ENCODE measurements at places on chromosomes 7 and 10.

DNA sequence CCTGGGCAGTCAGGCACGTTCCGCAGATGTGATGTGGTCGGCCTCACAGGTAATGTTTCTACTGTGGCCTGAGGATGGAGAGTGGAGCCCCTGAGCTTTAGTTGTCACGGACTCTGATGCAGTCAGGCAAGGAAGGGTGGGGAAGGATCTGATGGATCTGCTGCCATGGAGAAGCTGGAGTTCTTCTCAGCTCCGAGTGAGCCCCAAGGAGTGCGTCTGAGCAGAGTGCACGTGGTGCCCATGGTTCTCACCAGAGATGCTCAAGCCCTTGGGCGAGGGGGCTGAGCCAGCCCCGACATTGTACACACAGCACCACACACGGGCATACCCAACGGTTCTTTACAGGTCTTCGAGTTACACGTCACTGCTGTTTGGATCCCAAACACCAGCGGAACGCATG lies 192.5 kb downstream of the EBF3 start:
- DNase-seq = no peak

DNA sequence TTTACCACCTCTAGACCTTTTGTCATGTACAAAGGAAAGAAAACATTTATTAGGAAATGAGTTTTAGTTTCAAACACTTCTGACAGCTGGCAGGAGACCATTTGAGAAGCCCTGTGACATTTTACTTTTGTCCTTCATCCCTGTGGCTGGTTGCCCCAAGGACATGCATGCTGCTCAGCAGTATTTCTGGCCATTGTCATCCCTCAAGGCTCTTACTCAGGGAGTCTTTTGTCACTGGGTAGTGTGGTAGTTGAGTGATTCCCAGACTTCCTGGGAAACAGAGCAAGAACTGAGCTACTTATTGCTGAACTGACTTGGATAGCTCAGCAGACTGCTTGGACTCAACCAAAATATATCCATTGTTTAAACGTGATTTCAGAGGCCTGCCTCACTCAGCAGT lies 142.8 kb downstream of the LRRC4 start:
- no peak for DNase-seq

- no peak for DNase-seq
Measured at GRCh38 chr10:836782-837181, 94.7 kb downstream of the LARP4B start.

- DNase-seq = no peak
Measured at GRCh38 chr10:121154846-121155245, 303.7 kb downstream of the WDR11 start.

DNA sequence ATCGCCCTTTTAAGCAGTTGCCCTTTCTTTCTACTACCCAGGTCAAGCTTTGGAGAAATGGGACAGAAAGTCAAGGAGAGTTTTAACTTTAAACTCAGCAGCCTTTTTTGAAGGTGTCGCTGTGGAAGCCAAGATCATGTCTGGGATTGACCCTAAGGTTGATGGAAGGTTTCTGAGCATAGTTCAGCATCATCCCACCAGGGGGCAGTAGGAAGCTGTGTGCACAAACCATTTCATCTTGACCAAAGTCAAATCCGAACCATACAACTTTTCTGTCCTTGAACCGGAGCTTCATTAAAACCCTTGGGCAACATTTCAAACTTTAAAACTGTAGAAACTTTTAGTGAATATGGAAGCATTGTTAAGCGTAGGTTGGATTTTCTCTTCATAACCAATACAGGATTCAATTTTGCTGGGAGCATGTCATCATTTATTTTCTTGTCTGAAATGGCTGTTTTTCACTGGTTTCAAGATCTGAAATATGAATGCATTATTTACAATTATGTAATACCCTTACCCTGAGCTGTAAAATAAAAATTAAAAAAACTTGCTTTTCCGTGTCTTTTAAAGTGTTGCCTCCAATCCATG lies 214.4 kb upstream of the KIAA1217 start:
- DNase-seq = peak; percentile 70

DNA sequence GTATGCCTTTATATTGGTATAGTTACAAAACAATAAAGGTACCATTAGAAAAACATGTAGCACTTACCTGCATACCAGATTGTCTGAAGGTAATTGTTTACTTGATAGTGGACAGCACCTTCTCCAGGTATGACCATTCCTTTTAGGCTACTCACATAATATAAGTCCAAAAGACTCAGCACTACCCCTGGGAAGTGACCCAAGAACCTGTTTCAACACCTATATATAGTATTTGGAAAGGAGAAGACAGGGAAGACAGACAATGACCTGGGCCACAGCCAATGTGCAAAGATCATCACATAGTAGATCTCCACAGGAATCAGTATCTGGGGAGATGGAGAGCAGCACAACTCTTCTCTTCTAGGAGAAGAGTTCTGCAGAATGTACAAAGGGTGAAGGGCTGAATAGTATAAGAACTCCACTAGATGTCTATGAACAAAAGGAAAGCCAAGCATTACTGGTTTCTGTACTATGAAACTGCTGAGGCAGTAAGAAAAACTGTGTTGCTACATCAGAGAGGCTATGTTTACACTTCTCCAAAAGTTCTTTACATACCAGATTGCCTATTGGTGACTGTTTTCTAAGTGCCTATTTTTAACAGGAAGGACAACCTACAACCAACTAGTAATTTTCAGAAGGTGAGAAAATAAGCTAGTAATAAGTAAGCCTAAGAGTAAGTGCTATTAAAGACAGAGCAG lies 159.2 kb downstream of the BTAF1 start:
- DNase-seq = no peak

DNA sequence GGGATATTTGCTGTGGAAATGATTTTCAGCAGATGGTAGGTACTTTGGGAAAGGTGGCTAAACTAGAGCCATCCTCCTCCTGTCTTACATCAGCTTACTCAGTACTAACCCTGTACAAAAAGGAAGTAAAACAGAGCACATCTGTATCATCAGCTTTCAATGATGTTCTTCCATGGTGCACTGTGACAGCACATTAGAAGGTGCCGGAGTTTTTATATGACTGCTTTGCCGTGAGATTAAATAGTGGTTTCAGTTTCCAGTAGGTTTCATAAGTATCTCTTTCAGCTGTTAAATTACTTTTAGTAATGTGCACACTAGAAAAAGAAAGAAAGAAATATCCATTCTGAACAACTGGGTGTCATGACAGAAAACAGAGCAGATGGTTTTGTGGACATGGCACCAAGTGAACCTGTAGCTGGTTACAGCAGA lies 86.5 kb downstream of the ARID5B start:
- no peak for DNase-seq

DNA sequence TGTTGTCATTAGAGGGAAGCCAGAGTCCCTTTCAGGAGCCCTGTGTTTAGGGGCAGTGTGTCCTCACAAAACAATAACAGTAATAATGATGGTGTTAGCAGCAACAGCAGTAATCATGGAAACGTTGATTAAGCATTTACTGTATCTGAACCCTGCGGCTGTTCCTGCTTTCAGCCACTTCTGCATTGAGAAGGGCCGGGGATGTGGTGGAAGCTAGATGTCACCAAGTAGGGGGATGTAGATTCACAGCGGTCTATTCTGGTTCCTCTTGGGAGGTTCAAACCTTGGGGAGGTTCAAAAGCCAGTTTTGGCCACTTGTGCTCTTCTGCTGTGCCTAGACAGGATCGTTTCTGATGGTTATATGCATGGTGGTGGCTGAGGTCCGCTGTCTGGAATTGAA lies 44.8 kb downstream of the PRPF18 start:
- DNase-seq = no peak

GRCh38 chr7:83879063-83879462 lies 230.1 kb upstream of the SEMA3E start:
- DNase-seq = no peak

GRCh38 chr10:33661580-33662336 lies 327.3 kb upstream of the NRP1 start:
- peak; percentile 63 for DNase-seq

- no peak for DNase-seq
Measured at GRCh38 chr7:39631736-39632308, 8.4 kb downstream of the RALA start.

GRCh38 chr10:93071674-93072224 lies 1.9 kb upstream of the CYP26A1 start:
- DNase-seq = peak; percentile 35

GRCh38 chr7:5681979-5682546 lies 99.4 kb downstream of the RNF216 start:
- DNase-seq = no peak

DNA sequence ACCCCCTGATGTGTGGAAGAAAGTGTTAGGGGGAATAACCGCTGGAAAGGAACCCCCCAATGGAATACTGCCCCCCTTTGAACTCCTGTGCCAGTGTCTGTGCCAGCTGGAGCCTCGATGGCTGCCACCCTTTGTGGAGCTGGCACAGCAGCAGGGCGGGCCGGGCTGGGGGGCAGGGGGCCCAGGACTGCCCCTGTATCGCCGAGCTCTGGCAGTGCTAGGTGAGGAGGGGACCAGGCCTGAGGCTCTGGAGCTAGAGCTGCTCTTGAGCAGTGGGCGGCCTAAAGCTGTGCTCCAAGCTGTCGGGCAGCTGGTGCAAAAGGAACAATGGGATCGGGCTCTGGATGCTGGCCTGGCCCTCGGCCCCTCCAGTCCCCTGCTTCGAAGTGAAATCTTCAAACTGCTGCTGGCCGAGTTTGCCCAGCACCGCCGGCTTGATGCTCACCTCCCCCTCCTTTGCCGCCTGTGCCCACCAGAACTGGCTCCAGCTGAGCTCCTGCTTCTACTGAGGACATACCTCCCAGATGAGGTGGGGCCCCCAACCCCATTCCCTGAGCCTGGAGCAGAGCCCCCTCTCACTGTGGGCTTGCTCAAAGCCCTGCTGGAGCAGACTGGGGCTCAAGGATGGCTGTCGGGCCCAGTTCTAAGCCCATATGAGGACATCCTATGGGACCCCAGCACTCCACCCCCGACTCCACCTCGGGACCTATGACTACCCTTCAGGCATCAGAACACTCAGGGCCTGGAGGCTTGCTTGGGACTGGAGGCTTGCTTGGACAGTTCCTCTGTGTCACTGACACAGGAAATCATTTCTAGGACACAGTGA lies 2.2 kb downstream of the HPS6 start:
- no peak for DNase-seq

DNA sequence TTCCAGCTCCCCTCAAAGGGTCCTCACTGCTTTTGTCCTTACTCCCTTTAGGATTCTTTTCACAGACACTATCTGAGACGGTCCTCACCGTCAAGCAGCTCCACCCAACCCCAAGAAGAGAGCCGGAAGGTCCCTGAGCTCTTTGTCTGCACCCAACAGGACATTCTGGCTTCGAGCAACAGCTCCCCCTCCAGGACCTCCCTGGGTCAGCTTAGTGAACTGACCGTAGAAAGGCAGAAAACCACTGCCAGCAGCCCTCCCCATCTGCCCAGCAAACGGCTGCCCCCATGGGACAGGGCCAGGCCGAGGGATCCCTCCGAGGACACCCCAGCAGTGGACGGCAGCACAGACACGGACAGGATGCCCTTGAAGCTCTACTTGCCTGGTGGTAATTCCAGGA lies 19.9 kb downstream of the MINDY4 start:
- no peak for DNase-seq

- DNase-seq = no peak
Measured at GRCh38 chr7:116101704-116102103, 71.1 kb upstream of the TFEC start.

DNA sequence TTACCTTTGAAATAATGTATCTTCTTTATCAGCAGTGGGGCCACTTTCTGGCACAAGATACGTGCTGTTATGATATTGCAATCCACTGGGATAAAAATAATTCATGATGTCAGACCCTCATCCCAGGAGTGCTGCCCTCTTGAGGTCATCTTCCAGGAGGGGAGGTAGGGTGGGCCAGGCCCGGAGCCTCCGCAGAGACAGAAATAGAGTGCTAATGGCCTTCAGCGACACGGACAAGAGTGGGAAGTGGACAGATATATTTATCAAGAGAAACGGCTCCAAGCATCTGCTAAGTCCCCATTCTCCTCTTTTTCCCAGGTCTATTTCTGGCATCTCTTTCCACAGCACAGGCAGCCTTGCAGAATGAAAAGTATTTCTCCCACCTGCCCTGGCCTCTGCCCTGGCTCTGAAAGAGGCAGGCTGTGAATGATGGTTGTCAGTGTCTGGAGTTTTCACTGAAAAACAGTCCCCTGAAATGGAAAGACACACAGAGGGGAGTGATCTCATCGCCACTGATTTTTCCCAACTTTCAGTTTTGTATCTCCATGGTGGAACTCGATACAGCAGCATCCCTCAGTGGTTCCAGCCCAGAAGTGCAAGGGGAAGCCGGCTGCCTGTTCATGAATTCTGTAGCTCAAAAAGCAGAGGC lies 251.7 kb upstream of the MYO3A start:
- peak; percentile 62 for DNase-seq

DNA sequence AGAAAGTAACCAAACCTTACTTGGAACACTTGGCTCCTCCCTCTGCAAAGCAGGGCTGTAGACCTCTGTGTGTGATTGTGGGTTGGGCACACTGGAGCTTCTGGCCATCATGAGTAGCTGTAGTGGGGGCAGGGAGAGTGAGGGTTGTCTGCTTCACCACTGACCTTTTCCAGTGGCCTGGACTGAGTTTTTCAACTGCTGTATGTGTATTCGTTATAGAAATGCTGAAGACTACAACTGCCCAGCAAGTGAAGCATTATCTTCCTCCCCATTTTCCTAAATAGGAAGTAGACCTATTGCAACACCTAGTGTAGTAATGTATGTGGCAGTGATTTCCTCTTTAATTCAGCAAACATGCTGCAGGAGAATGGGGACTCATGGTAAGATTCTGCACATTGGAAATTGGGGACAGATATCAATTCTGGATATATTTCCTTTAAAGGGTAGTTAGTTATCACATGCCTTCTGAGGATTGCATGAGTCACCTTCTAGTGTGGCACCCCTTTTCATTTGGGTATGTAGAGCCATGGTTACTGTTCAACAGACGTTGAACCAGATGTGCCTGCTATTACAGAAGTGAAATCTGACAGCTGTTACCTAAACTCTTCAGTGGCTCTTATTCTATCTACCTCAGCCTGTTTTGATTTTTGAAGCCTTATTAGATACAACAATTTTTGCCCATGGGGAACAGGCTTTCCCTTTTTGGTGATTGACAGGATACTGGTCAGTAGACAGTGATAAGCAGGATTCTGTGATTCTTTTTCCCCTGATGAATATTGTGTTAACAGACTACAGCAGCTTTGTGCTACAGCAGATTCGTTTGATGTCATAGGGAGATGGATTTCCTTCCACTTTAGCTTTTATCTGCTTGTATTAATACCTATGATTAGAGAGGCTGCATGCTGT lies 130.9 kb downstream of the SND1 start:
- DNase-seq = no peak

DNA sequence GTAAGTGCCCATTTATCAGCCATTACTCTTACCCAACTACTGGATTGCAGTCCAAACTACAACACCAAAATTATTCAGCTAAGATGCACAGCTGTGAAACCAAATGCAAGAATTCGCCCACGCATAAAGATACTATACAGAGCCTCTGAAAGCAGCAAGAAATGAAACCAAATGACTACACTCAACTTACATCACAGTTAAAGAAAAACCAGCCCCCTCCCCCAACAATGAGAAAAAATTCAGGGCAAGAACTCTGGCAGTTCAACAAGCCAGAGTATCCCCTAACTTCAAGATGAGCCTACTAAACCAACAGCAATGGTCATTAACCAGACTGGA lies 209.1 kb upstream of the VWC2 start:
- DNase-seq = no peak

GRCh38 chr7:27860800-27861199 lies 120.8 kb downstream of the TAX1BP1 start:
- no peak for DNase-seq
